ENCODE measurements at places on chromosomes 3 and 15. TPM values are rescaled to one million over a fixed set of nuclear protein-coding genes. Genes with fewer than 3 reads are reported as not detected.

GRCh38 chr3:127814325-127814781 is 8.0 kb downstream of the MGLL start:
- H3K27ac ChIP-seq, result no peak overlapping the region
- peaks cover 57% of the 10 kb centered on the region for H3K4me1 ChIP-seq
- H3K27me3 ChIP-seq, result no peaks in the 10 kb centered on the region
- no peak overlapping the region for H3K4me3 ChIP-seq
- DNase-seq, result no peak

DNA sequence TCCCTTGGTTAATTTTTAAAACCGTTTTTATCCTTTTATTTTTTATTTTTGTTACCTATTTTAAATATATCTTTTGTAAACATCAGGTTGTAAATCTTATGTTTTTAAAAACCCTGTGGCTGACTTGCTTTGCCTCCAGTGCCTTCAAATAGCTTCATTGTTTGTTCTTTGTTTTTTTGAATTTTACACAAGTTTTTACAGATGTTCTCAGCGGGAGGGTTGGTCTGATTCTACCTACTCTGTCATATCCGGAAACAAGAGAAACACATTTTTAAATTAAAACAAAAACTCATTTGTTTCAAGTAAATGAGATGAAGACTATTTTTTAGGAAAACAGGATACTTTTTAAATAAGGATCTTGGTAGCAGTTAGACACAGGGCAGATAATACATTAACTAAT is 129.0 kb upstream of the THRB start:
- peaks cover 11% of the 10 kb centered on the region for H3K4me1 ChIP-seq
- no peak overlapping the region for H3K4me3 ChIP-seq
- H3K27ac ChIP-seq, result no peak overlapping the region
- no peak for DNase-seq
- no peaks in the 10 kb centered on the region for H3K27me3 ChIP-seq
- no peaks in the 10 kb centered on the region for H3K36me3 ChIP-seq

DNA sequence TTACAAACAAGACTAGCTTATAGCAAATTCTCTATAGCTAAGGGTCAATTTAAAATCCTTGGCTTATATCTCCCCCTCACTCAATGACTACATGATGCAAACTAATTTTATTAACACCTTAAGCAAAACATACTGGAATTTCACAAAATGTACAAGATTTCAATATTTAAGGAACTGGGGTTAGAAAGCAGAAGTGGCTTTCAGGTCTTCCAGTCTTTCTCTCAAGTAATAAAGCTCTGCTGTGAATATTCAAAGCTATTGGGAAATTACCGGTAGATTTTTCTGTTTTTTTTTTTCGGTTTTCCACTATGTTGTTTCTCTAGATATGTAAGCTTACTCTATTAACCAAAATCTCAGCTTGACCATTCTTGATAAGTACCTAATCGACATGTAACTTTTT is 3.9 kb downstream of the EPM2AIP1 start:
- H3K36me3 ChIP-seq, result no peaks in the 10 kb centered on the region
- no peak overlapping the region for H3K27ac ChIP-seq
- H3K4me3 ChIP-seq, result no peak overlapping the region
- DNase-seq, result no peak

- H3K36me3 ChIP-seq, result no peaks in the 10 kb centered on the region
- no peaks in the 10 kb centered on the region for H3K4me1 ChIP-seq
- peak overlapping the region; percentile 32 for H3K4me3 ChIP-seq
Measured at GRCh38 chr3:128698211-128699047, 27.6 kb upstream of the RAB7A start.

DNA sequence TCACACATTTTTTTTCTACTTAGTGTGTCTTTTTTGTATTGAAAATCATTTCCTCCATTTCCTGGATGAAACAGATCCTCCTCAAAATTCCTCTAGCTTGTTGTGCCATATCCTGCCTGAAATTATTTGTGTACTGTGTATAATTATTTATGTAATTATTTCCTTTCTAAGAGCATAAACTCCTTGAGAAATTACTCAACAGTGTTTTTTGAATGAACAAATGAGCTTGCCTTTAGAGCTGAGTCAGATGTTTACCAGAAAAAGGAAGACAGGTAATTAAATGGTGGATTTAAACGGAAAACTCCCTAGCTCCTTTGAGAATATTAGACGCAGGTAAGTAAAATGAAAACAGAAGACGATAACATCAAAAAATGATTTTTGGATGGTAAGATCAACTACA is 13.2 kb upstream of the SECISBP2L start:
- H3K4me1 ChIP-seq, result peaks cover 7% of the 10 kb centered on the region
- H3K27ac ChIP-seq, result no peak overlapping the region
- no peaks in the 10 kb centered on the region for H3K27me3 ChIP-seq
- H3K4me3 ChIP-seq, result no peak overlapping the region
- DNase-seq, result no peak

- no peaks in the 10 kb centered on the region for H3K36me3 ChIP-seq
- H3K27me3 ChIP-seq, result no peaks in the 10 kb centered on the region
- peaks cover 45% of the 10 kb centered on the region for H3K4me1 ChIP-seq
Measured at GRCh38 chr15:98906712-98907083, 100.9 kb downstream of the PGPEP1L start.

DNA sequence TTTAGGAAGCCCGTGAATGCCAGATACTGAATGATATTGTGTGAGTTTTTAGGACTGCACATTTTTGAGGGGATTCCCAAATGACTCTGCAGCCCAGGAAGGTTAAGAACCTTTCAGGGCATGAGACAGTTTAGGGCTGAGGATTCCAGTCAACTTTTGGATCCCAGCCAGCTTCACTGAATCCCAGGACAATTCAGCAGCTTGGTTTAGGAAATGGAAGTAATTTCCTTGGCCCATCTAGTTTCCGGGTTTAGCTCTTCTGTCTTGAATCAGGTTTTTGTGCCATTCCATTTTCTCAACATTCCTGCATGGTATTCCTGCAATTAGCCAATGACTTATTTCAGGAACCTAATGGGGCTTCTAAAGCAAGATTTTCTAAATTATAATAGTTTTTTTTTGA is 253.9 kb downstream of the LSAMP start:
- H3K4me1 ChIP-seq, result no peaks in the 10 kb centered on the region
- H3K4me3 ChIP-seq, result no peak overlapping the region
- no peaks in the 10 kb centered on the region for H3K27me3 ChIP-seq

DNA sequence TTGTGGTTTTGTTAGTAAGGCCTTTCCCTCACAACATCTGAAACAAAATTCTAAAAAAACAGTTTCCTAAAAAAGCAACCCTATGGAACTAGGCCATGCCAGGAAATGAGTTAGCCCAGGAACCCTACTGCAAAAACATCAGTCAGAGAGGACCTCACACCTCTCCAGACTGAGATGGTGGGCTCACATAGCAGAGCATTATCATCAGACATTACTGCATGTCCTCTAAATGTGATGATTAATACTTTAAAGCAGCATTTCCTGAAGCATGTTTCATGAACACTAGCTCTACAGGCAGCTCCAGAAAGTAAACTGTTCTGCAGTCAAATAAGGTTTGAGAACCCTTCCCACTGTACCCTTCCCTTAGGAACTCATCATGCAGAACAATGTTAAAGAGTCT is 232.3 kb upstream of the MRPL3 start:
- H3K27me3 ChIP-seq, result no peaks in the 10 kb centered on the region
- no peak overlapping the region for H3K27ac ChIP-seq
- no peak for DNase-seq
- no peaks in the 10 kb centered on the region for H3K36me3 ChIP-seq
- no peak overlapping the region for H3K4me3 ChIP-seq
- H3K4me1 ChIP-seq, result no peaks in the 10 kb centered on the region

- no peaks in the 10 kb centered on the region for H3K4me1 ChIP-seq
- no peaks in the 10 kb centered on the region for H3K27me3 ChIP-seq
- no peak for DNase-seq
- H3K36me3 ChIP-seq, result no peaks in the 10 kb centered on the region
Measured at GRCh38 chr3:104956620-104957345, 409.9 kb upstream of the ALCAM start.

GRCh38 chr3:161689584-161690298 is 193.1 kb downstream of the OTOL1 start:
- no peak overlapping the region for H3K27ac ChIP-seq
- DNase-seq, result no peak
- H3K4me3 ChIP-seq, result no peak overlapping the region
- H3K27me3 ChIP-seq, result no peaks in the 10 kb centered on the region

- DNase-seq, result no peak
- peaks cover 7% of the 10 kb centered on the region for H3K4me1 ChIP-seq
- H3K4me3 ChIP-seq, result peak overlapping the region; percentile 46
- H3K36me3 ChIP-seq, result no peaks in the 10 kb centered on the region
- no peak overlapping the region for H3K27ac ChIP-seq
Measured at GRCh38 chr3:190863119-190863465, 598 bp upstream of the GMNC start.

DNA sequence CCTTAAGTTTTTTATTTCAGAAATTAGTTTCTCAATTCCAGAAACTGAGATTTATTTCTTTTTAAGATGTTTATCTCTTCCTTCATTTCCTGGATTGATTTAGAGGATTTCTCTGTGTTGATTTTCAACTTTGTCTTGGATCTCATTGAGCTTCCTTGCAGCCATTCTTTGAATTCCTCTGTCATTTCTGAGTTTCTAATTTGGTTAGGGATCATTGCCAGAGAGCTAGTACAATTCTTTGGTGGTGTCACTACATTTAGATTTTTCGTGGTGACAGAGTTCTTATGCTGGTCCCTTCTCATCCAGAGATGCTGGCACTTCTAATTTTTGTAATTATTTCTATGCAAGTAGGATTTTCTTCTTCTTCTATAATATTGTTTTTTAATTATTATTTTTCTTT is 691.1 kb upstream of the NAALADL2 start:
- no peaks in the 10 kb centered on the region for H3K4me1 ChIP-seq
- no peaks in the 10 kb centered on the region for H3K36me3 ChIP-seq

GRCh38 chr3:133476971-133477375 is 77.1 kb downstream of the BFSP2 start:
- peak; percentile 73 for DNase-seq
- no peaks in the 10 kb centered on the region for H3K27me3 ChIP-seq
- peak overlapping the region; percentile 73 for H3K27ac ChIP-seq
- peaks cover 79% of the 10 kb centered on the region for H3K4me1 ChIP-seq

GRCh38 chr3:42161050-42161935 is 70.1 kb downstream of the TRAK1 start:
- no peaks in the 10 kb centered on the region for H3K27me3 ChIP-seq
- no peak for DNase-seq
- peaks cover 26% of the 10 kb centered on the region for H3K4me1 ChIP-seq
- H3K4me3 ChIP-seq, result peak overlapping the region; percentile 42

- no peaks in the 10 kb centered on the region for H3K36me3 ChIP-seq
- no peak overlapping the region for H3K4me3 ChIP-seq
- DNase-seq, result no peak
- no peaks in the 10 kb centered on the region for H3K4me1 ChIP-seq
Measured at GRCh38 chr15:73268457-73268856, 100.3 kb downstream of the HCN4 start.

GRCh38 chr15:38164061-38164460 is 88.6 kb upstream of the SPRED1 start:
- no peaks in the 10 kb centered on the region for H3K27me3 ChIP-seq
- H3K4me3 ChIP-seq, result no peak overlapping the region
- DNase-seq, result no peak
- H3K27ac ChIP-seq, result peak overlapping the region; percentile 78
- H3K4me1 ChIP-seq, result peaks cover 41% of the 10 kb centered on the region
- no peaks in the 10 kb centered on the region for H3K36me3 ChIP-seq

- H3K4me3 ChIP-seq, result no peak overlapping the region
- no peak for DNase-seq
- H3K27ac ChIP-seq, result no peak overlapping the region
- H3K4me1 ChIP-seq, result no peaks in the 10 kb centered on the region
- no peaks in the 10 kb centered on the region for H3K27me3 ChIP-seq
Measured at GRCh38 chr15:50009634-50010033, 109.4 kb downstream of the ATP8B4 start.

- no peaks in the 10 kb centered on the region for H3K4me1 ChIP-seq
- DNase-seq, result no peak
- no peak overlapping the region for H3K27ac ChIP-seq
- H3K4me3 ChIP-seq, result no peak overlapping the region
- no peaks in the 10 kb centered on the region for H3K27me3 ChIP-seq
- no peaks in the 10 kb centered on the region for H3K36me3 ChIP-seq
Measured at GRCh38 chr3:20751296-20751695, 565.3 kb upstream of the SGO1 start.

- H3K27ac ChIP-seq, result peak overlapping the region; percentile 65
- H3K27me3 ChIP-seq, result no peaks in the 10 kb centered on the region
- H3K4me3 ChIP-seq, result no peak overlapping the region
- H3K4me1 ChIP-seq, result peaks cover 7% of the 10 kb centered on the region
- no peak for DNase-seq
- no peaks in the 10 kb centered on the region for H3K36me3 ChIP-seq
Measured at GRCh38 chr3:195897081-195897852, 11.1 kb downstream of the TNK2 start.

DNA sequence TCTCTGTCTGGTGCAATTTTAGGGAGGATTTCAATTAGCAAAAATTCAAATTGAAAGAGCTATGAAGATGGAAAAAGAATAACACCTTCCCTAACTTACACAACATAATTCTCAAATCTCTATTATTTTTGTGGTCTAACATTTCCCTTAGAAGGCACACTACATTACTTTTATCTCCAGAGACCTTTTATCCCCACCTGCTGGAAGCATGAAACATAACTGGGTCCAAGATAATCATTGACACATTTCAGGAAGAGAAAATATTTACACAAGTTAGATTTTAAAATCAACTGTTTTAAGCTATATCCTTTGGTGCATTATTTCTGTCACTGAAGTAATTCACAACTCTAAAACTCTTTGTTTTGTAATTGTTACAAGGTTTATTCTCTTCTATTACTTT is 779.5 kb downstream of the ROBO1 start:
- H3K36me3 ChIP-seq, result no peaks in the 10 kb centered on the region
- no peak for DNase-seq
- H3K27ac ChIP-seq, result no peak overlapping the region
- H3K4me1 ChIP-seq, result no peaks in the 10 kb centered on the region

DNA sequence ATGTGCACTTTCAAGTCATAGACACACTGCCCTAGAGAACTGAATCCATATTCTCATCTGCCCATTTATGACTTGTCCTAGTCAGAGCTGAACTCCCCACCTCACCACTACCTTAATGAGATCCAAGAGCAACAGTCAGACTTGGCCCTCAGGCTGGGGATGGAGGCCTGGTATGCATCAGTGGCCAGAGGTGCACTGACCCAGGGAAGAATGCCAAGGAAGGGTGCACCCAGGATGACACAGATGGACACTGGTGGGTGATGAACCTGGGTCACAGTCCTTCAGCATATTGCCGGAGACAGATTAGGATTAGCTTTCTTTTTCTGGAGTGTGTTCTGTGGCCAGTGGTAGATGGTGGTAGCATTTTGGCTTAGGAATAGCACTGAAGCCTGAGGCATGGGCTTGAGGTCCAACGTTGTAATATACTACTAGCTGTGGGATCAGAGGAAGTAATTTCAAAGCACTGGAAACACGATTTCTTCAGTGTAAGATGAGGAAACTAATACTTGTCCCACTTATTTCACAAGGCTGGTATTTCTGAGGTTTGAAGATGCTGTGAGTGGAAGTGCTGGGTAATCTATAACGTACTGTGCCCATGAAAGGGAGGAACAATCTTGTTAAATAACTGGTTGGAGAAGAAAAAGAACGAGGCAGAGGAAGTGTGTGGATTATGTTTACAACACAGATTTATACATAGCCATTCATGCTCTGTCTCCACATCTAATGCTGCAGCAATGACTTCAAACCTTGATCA is 265.0 kb downstream of the THRB start:
- H3K4me3 ChIP-seq, result no peak overlapping the region
- H3K36me3 ChIP-seq, result peaks cover 1% of the 10 kb centered on the region
- DNase-seq, result no peak
- H3K27me3 ChIP-seq, result no peaks in the 10 kb centered on the region
- no peaks in the 10 kb centered on the region for H3K4me1 ChIP-seq

The LSAMP gene
- not detected for total RNA-seq

The GOLGA8S gene
- not detected for total RNA-seq

The RPP25 gene
- 35.3 TPM for total RNA-seq

The TMCO5A gene
- total RNA-seq, result not detected

The ST8SIA2 gene
- not detected for total RNA-seq

The HTR3E gene
- total RNA-seq, result not detected

The PRR20G gene
- total RNA-seq, result not detected

Data from Caco-2 (cell line).